GM19239 (cell line): ENCODE measurements at places on chromosomes 16 and 17.

DNA sequence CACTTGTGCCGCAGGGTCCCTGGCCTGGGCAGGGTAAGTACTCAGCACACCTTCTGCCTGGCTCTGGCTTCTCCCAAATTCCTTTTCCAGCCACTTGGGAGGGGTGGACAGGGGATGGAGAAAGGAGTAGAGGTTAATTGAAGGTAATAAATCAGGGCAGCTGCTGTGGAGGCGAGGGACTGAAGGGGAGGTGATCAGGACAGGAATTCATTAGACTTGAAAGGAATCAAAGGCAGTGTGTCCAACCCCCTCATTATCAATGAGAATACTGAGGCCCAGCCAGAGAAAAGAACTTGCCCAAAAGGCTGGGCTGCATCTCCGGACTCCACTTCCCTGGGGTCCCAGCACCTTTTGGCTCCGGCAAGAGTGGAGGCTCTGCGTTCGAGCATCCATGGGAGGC lies 2.4 kb downstream of the SOST start:
- DNase-seq = no peak

- DNase-seq = no peak
Measured at GRCh38 chr17:74521701-74522201, 9.5 kb downstream of the CD300LB start.

DNA sequence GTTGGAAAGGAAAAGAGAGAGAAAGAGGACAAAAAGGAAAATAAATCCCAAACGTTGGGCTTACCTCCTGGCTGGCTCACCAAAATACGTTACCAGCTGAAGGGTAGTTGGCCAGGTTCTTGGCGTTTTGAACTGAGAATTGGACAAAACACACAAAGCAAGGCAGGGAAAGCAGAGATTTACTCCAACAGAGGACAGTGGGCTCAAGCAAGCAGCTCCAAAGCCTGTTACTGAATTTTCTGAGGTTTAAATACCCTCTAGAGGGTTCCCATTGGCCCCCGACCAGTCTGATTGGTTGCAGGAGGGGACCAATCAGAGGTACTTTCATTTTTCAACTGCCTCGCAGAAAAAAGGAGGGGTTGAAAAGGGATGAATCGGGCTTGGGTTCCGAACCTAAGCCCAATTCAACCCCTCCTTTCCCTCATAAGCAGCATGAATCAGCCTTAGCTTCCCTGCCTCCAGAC lies 55.6 kb upstream of the ALOX12 start:
- DNase-seq = no peak

DNA sequence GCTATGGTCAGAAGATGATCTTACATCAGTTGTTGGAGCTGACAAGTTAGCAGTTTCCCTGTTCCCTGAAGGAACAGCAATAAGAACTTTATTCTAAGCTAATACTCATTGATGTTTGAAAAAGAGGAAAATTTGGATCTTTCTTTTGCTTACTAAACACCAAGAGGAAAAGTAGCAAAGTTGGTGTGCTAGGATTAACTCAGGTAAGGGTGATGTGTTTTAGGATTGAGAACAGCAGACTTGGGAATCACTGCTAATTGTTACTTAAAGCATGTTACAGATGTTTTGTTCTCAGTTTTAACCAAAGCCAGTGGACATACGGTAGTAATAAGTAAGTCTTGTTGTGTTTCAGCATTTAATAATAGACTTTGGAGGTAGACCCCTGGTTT lies 3.7 kb downstream of the SETD6 start:
- DNase-seq = no peak

- no peak for DNase-seq
Measured at GRCh38 chr16:23365602-23366240, 63.6 kb downstream of the SCNN1B start.

- DNase-seq = no peak
Measured at GRCh38 chr17:19397556-19398041, 10.6 kb upstream of the MFAP4 start.

- DNase-seq = no peak
Measured at GRCh38 chr16:22789281-22789945, 24.5 kb upstream of the HS3ST2 start.

DNA sequence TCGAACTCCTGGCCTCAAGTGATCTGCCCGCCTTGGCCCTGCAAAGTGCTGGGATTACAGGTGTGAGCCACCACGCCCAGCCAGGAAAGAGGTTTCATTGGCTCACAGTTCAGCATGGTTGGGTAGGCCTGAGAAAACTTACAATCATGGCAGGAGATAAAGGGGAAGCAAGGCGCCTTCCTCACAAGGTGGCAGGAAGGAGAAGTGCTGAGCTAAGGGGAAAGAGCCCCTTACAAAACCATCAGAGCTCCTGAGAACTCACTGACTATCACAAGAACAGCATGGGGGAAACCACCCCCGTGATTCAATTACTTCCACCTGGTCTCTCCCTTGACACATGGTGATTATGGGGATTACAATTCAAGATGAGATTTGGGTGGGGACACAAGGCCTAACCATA lies 411.7 kb upstream of the ZFHX3 start:
- no peak for DNase-seq

GRCh38 chr16:53515811-53516210 lies 12.8 kb upstream of the AKTIP start:
- DNase-seq = no peak

GRCh38 chr16:10308305-10309193 lies 77.3 kb upstream of the ATF7IP2 start:
- DNase-seq = no peak
